ENCODE measurements at places on chromosomes 13 and 19.

DNA sequence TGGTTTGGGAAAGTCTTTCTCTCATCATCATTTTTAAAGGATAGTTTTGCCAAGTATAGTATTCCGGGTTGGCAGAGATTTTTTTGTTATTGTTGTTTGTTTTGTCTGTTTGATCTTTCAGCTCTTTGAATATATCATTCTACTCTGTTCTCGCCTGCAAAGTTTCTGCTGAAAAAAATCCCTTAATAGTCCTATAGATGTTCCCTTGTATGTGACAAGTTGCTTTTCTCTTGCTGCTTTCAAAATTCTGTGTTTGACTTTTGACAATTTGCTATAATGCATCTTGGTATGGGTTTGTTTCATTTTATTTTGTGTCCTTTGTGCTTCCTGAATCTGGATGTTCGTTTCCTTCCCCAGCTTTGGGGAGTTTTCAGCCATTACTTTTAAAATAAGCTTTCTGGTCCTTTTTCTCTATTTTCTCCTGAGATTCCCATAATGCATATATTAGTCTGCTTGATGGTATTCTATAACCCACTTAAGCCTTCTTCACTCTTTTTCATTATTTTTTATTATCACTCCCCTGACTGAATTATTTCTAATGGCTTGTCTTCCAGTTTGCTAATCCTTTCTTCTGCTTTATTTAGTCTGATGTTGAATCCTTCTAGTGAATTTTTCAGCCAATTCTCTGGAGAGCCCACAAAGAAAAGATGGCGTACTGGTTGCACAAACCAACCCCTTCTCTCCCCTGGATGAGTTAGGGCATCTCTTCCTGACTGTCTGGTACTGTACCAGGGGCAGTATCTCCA, 14.6 kb downstream of the ZNF569 start:
- DNase-seq = no peak

DNA sequence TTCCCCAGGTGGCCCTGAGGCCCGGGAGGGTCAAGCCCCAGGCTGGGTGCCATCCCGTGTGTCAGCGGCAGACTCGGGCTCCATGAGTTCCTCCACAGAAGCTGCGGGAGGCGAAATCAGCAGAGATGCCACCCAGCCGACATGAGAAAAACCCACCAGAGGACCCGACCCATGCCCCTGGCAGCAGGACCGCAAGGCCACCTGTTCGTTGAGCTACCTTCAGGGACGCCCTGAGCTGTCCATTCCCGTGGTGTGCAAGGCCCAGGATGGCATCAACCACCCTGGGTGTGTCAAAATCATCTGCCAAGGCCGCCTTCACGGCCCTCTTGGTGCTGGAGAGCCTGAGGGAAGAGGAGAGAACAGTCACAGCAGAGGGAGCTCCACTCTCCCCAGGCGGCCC, 30.4 kb downstream of the NAXD start:
- no peak for DNase-seq

DNA sequence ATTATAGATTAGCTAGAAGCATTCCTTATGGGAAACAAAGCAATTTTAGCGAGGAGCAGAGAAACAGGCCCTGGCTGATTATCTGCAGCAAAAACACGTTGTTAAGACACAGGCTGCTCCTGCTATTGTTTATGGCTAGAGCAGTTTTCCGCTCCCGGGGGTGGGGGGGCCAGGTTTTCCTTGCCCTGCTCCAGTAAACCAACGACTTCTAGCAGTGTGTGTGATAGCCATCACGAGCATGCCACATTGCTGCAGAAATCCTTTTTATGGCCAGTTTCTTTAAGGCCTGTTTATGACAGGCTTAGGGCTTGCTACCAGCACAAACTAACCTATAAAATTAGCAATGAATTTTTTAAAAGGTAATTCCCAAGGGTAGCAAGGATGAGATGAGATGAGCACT, 18.4 kb upstream of the IL17D start:
- DNase-seq = no peak

GRCh38 chr13:31887286-31887685, 144.3 kb upstream of the FRY start:
- no peak for DNase-seq

DNA sequence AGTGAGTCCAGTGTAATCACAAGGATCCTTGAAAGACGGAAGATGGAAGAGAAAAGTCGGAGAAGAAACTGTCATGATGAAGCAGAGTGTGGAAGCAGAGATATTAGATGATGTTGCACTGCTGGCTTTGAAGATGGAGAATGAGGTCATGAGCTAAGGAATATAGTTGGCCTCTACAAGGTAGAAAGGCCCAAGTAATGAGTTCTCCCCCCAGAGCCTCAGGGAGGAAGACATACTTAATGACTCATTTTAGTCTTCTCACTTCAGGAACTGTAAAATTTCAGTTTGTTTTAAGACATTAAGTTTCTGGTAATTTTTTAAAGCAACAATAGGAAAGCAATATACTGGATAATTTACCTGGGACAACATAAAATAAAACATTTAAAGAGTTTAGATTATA, 1331.5 kb upstream of the PCDH20 start:
- DNase-seq = no peak
